ENCODE measurements at places on chromosomes 1 and 21.
A peak's percentile ranks its signal among the peaks of the same experiment; 100 is the strongest.

GRCh38 chr1:50421366-50421748, 1.9 kb downstream of the DMRTA2 start:
- DNase-seq: no peak

- no peak for DNase-seq
These were observed 219.5 kb downstream of the HLX start for GRCh38 chr1:221098471-221099405.

DNA sequence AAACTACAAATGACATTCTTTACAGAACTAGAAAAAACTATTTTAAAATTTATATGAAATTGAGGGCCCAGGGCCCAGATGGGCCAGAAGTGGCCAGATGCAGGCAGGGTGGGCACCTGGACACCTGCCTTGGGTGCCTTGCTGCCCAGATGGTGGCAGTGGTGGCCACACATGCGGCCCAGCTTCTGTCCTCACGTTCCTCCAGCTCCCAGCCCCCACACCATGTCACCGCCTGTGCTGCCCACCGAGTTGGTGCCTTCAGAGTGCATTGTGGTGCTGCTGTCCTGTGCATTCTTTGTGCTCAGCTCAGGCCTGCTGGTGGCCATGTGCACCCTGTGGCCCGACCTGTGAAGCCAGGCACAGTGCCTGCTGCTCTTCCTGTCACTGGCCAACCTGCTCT, 216.8 kb upstream of the CXADR start:
- DNase-seq: no peak

DNA sequence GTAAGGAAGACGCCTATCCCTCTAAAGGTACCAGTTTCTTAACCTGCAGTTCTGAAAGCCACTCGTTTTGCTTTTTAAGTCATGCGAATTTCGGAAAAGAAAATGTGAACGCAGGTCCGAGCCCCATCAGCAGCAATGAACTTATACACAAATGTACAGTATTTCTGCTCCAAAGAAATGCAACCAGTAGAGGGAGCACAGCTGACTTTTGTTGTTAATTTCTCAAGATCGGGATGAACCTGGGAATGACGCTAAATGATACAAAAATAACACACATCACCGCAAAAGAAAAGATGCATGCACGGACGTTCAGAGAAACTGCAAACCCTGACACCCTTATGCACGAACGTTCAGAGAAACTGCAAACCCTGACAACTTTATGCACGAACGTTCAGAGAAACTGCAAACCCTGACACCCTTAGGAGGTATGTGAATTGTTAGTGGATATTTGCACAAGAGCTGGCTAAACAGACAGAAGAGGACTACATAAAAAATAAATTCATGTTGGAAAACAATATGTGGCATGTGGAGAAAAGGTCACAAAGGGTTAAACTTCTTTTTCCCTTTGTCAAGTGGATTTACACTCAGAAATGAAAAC, 3.5 kb upstream of the TIAM1 start:
- DNase-seq: peak; percentile 14

DNA sequence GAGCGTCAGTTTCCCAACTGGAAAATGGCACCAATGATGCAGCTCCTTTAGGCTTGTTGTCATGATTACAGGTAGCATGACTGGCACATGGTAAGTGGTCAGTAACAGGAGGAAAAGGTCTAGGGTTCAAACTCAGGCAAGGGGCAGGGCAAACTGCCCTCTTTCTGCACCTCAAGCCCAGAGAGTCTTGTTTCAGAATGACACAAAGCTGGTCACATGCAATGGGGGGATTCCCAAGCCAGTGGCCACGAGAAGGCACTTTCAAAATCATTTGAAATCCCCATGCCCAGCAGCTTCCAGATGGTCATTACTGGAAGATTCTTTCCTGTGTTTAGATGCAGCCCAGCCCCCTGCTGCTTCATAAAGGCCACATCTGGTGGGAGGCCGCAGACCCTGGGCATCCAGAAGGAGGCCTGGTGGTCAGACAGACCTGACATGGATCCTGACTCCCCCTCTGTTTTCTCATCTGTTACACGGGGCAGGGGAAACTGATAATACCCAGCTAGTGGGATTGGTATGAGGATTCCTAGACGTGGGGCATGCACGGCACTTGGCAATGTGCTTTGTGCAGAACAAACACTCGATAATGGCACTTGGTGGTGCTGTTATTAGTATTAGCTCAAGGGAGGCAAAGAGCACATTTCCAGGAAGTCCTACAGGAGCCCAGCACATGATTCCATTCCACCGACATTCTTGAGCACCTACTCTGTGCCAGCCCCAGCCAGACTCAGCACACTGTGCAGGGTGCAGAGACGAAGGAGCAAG, 6.9 kb upstream of the PLA2G2D start:
- DNase-seq: no peak

DNA sequence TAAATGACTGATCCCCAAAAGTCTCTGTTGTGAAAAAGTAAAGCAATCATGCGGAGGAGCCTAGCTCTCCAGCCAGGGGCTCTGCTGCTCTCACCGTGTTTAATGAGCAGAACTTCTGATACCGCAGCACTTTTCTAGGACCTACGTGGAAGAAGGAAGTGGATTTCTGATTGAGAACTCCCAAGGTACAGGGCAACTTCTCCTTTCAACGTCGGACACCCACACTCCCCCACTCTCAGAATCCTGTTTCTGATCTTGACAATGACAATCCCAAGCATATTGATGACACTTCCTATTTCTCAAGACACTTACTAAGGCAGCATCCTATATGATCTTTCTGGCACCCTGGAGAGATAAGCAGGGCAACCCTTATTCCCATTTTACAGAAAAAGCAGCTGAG, 78.4 kb downstream of the PROX1 start:
- no peak for DNase-seq

DNA sequence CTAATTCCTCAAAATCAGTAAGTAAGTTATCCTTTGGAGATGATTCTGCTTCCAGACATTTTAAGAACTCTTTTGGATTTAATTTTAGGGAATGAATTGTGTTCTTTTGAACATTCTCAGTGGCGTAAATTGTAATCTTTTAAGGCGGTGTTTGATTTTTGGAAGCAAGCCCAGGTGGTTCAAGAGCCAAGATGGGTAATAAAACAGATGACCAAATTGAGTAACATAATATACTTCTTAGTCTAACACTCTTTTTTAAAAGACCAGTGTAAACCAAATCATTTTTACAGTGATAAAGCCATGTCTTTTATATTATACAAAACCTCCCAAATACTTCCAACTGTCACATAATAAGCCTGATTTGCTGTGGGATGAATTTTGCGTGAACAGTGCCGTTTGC, 133.8 kb downstream of the LRRC40 start:
- DNase-seq: no peak

- DNase-seq: no peak
These were observed at the start of gene LCE3A for GRCh38 chr1:152622803-152623202. LCE3A (minus strand) TSS chr1:152623103; CDS start chr1:152623103, 0 bp downstream.

GRCh38 chr1:9591669-9592509, 3.2 kb downstream of the TMEM201 start:
- DNase-seq: no peak

GRCh38 chr1:202625416-202626360, 84.6 kb downstream of the SYT2 start:
- peak; percentile 87 for DNase-seq

DNA sequence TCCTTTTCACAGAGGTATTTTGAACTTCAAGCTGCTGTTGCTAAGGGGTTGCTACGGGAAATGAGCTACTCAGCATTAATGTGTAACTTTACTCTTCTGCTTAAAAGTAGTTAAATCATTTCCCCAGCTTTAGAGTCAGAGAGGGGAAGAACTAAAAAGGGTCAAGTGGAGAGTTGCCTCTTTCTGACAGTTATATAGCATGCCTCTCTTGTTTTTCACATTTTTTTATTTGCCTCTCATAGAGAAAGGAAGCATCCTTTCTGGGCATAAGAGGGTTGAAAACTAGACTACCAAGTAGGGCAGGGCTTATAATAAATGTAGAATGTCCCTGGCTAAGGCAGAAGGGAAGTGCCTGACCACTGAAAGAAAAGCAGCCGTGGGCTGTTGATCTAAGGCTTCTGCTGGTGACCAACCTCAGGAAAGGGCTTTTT, 10.1 kb upstream of the ELAVL4 start:
- DNase-seq: no peak

- DNase-seq: no peak
These were observed 18.9 kb downstream of the MFAP2 start for GRCh38 chr1:16961297-16962133.

GRCh38 chr1:119564548-119564947, 57.5 kb downstream of the HSD3B1 start:
- DNase-seq: no peak

GRCh38 chr1:178407655-178408054, 89.1 kb downstream of the CLEC20A start:
- DNase-seq: no peak
